ENCODE measurements at places on chromosomes 16 and 17. TPM values are rescaled to one million over a fixed set of nuclear protein-coding genes. Genes with fewer than 3 reads are reported as not detected.

DNA sequence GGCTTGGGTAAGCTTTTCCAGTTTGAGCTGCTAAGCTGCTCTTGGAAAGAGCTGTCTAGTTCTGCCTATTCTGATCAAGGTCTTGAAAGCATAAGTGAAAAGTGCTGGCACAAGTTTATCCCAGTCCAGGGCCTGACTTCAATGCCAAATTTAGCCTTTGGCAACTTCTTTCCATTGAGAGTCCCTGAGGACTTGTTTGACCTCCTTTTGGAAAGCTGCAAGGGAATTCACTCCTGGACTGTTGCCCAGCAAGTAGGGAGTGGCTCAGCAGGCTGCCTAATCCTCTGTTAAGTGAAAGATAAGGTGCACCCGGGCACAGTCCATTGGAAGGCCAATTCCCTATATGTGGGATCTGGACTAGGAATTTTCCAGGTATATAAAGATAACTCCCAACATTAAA, 16.0 kb upstream of the TANC2 start:
- no peak for DNase-seq

- DNase-seq = no peak
Measured at GRCh38 chr17:47298712-47299111, 25.0 kb upstream of the EFCAB13 start.

The SNX11 gene
- total RNA-seq = 20.8 TPM

The B3GNT9 gene
- 5.3 TPM for total RNA-seq

The PIRT gene
- not detected for total RNA-seq

The PLD2 gene
- 36.9 TPM for total RNA-seq

The ALOX15 gene
- total RNA-seq = not detected

Measured in glomerular endothelial cell (primary cell).